Stimulated activated naive CD4-positive, alpha-beta T cell (primary cell): ENCODE measurements at places on chromosomes 13 and 19.
A peak's percentile ranks its signal among the peaks of the same experiment; 100 is the strongest.

GRCh38 chr13:81017513-81018152, 676.7 kb upstream of the SPRY2 start:
- no peak for DNase-seq

GRCh38 chr13:113275387-113275786, 21.7 kb upstream of the LAMP1 start:
- peak; percentile 56 for DNase-seq

DNA sequence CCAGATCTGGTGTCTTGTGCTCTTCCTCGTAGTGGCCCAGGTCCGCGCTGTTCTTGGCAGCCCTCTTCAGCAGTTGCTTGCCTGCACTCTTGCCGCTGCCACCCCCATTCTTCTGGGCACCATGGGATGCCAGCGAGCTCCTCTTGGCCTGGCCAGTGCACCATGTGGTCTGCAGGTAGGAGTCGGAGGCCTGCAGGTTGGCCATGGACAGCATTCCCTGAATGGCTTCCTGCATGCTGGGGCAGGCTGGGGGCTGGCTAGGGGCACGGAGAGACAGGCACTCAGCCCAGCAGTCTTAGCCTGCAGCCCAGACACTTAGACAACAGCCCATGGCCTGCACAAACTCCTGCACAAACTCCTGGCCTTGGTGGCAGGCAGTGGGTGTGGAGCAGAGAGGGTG, 234.9 kb downstream of the TUBA3C start:
- no peak for DNase-seq

DNA sequence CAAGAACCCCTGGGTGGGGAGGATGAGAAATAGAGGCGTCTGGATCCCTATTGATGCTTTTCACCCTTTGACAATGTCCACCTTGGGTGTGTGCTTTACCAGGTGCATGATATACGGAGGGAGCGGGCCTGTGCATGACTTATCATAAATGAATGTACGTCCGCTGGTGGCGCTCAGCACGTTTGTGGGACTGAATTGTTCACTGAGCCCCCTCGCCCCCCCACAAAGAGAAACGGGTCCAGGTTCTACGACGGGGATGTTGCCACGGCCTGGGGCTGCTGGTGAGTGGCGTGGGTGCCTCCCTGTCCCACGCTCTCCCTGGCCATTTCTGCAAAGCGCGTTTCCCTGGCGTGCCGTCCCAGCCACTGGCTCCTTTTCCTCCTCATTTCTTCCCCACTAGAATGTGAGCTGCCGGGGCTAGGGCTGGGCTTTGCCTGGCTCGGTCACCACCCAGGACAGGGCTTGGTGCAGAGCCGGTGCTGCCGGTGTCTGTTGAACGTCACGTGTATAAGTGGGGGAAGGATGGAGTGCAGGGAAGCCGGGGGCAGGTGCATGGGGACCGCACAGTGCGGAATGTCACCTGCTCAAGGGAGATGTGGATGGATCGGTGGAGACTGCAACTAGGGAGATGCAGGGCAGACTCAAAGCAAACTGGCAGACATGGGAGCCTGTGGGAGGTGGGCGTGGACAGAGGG, 21.6 kb downstream of the LRRC4B start:
- no peak for DNase-seq

- no peak for DNase-seq
Observed at GRCh38 chr13:40812102-40812501, 22.7 kb downstream of the SLC25A15 start.

GRCh38 chr19:48415395-48415794, 21.9 kb downstream of the GRIN2D start:
- DNase-seq, result peak; percentile 78

DNA sequence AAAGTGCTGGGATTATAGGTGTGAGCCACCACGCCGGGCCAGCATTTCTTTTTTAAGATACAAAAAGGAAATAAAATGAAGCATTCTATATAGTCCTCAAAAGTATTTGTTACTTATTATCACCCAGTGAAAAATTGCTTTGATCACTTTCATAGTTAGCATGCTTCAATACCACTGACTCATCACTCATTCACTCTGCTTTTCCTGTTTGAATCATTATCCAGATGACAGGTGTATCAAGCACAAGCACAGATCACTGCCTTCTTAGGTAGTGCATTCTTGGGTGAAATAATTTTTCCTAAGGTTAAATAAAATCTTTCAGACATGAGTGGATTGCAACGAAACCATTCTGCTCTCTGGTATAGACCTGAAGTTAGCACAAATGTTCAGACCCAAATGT, 35.8 kb upstream of the SPART start:
- no peak for DNase-seq

DNA sequence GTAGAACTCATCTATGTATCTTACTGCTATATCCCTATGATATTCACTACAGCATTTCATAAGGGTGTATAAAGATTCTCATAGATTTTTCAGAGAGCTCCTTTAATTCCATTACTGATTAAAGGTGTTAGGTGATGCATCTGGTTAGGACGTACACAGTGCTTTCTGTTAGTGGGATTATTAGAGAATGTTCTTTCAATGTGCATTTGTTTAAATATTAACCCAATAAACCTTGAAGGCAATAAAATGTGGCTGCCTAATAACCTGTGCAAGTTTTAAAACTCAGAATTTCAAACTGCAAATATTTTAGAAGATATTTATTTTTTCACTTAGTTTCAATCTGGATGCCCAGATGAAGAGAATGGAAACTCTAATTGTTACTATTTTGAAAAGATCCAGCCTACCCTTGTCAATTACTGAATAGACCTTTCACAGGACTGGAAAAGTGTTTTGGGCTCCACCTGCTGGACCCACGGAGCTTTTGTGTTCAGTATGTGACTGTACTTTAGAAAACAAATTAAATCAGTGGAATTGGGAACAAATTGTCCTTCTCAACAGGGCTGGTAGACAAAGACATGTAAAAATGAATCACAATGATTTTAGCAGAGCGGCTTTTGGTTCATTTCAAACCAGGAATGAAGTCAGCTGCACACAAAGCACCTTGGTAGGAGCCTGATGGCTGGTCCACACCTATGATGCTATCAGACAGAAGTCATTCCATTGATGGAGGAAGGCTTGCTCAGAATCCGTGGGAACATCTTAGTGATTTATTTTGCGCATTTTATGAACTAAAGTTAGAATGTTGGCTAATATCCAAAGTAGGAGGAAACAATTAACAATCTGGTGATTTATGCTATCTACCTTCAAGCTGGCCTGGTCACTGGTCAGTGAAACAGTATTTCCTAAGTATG, 89.4 kb upstream of the RAP2A start:
- no peak for DNase-seq

DNA sequence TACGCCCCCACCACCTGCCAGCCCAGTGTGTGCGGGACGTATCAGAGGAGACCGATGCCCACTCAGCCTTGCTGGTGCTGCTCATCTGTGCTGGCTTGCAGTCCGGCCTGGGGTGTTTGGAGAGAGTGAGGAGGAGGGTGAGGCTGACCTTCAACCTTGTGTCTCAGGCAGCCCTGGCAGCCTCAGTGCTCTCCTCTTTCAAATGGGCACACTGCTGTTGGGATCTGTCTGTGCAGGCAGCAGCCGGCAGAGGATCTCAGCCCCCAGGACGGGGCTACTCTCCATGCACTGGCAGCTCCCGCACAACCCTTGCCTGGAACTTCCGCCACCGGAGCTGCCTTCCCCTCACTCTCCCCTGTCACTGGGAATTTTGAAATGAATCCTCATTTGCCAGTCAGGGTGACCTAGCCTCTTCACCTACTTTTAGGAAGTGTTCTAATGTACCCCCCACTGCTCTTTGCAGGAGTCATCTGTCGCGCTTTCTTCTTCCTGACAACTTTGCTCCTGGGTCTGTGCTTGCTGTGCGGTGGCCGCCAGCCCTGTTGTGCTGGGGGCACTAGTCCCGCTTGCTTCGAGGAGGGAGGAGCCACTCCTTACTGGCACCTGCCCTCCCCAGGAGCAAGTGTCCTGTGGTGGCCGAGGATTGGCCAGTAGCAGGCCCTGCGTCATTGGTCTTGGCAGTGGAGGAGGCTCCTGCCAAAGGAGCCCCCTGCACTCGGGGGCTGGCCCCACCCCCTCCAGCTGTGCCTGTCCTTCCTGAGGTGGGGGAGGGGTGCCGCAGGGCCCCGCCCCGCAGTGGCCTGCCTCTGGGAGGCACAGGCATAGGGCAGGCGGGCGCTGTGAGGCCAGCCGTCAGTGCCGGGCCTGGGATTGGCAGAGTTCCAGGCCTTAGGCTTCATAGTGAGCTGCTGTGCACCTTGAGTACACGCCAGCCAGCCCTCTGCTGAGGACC, 53.4 kb downstream of the TSSK6 start:
- peak; percentile 39 for DNase-seq

- no peak for DNase-seq
Observed at GRCh38 chr13:28532388-28533124, 37.6 kb upstream of the FLT1 start.

- DNase-seq, result no peak
Observed at GRCh38 chr19:30312582-30313352, 59.4 kb upstream of the ZNF536 start.

GRCh38 chr19:51139299-51140014, 2.6 kb upstream of the SIGLEC7 start:
- no peak for DNase-seq

DNA sequence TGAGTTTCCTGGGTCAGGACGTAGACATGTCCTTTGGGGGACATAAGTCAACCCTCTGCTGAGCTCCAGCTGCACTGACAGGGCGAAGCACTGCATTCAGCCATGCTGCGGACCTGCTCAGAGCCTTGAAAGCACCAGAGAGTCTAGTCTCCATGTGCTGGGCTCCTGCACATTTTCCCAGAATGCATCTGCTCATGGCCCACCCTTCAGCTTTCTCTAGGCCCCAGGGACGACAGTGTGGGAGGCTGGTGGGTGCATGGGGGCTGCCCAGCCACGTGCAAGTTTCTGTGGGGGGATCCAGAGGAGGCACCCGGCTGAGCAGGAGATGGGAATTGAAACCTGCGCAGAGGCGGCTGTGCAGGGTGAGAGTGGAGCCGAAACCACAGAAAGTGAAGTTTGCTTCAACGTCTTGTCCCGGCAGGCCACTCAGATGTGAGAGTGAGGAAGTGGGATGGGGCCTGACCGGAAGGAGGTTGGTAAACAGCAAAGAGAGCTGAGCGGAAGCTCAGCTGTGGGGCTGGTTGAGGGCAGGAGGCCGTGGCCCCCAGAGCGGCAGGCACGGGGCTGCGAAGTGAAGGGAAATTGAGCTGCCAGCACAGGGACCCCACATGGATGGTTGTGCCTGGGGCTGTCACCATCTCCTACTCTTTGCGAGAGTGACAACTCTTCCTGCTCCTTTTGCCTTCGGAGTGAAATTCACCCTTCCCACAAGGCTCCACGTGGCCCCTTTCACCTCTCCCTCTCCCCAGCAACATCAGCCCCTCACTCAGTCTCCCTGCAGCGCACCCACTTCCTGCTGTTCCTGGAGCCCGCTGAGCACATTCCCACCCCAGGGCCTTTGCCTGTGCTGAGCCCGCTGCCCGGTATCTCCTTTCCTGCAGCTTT, 11.8 kb downstream of the PGLS start:
- DNase-seq, result peak; percentile 2

GRCh38 chr19:4911786-4912672, 2.7 kb downstream of the UHRF1 start:
- DNase-seq, result peak; percentile 60

- DNase-seq, result no peak
Observed at GRCh38 chr19:14830702-14831101, 4.3 kb downstream of the OR7A5 start.

GRCh38 chr13:96052656-96053002, 572 bp downstream of the UGGT2 start:
- no peak for DNase-seq

DNA sequence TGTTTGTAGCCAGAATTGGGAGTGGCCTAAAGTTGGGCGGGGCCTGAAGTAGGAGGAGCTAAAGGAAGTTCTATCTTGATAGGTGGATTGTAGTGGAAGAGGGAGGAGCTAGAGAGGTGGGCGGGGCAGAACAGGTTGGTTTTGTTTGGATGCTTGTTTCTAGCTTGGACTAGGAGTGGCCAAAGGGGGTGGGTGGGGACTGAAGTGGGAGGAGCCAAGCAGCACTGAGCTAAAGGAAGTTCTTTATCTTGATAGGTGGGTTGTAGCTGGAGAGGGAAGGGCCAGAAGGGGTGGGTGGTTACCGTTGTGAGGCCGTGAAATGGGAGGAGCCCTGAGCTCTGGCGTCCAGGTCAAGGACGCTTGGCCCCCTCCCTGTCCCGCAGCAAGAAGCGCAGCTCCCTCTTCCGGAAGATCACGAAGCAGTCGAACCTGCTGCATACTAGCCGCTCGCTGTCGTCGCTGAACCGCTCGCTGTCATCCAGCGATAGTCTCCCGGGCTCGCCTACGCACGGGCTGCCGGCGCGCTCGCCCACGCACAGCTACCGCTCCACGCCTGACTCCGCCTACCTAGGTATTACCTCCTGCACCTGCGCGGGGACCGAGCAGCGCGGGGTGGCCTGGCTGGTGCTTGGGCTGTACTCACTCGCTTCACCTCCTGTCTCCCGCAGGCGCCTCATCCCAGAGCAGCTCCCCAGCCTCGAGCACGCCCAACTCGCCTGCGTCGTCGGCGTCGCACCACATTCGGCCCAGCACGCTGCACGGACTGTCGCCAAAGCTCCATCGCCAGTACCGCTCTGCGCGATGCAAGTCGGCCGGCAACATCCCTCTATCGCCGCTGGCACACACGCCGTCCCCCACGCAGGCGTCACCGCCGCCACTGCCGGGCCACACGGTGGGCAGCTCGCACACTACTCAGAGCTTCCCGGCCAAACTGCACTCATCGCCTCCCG, 8.0 kb downstream of the DNASE2 start:
- DNase-seq, result peak; percentile 43

DNA sequence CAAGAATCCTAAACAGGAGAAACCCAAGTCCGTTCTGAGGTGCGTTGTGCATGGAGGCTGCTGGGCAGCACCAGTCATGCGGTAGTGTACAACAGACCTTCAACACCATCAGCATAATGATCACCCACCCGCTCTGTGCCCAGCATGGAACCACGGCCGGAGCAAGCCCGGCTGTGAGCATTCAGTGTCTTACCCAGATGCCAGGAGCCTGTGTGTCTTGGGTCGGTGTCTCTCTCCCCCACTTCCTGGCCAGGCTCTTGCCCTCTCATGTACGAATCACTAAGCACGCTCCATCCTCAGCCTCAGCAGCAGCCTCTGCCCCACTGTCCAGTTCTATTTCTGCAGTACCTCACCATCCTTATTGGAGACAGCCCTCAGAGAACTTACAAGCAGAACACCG, 231.6 kb upstream of the IRS2 start:
- no peak for DNase-seq

DNA sequence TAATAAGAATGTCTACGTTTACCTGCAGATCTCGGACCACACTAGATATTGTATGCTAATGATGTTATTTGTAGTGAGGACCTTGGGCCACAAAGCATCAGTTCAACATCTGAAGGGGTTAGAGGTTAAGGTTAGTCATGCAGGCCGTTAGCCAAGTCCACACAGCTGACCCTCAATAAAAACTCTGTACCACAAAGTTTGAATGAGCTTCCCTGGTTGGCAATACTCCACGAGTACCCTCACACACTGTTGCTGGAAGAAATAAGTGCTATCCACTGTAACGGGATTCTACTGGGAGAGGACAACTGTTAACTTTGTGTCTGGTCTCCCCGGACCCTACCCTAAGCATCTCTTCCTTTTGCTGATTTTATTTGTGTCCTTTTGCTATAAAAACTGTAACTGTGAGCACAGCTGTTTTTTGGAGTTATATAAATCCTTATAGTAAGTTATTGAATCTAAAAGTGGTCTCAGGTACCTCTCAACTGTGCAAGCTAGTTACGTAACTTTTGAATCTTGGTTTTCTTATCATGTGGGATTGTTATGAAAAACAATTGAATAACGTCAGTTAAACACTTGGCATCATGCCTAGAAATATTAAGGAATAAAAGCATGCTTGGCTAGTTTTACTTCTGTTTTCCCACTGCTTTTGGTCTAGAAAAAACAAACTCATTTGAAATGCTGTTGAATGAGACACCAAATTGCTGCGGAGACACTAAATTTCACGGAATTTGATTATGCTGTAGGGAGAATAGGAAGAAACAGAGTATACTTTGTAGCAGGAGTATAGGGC, 181.5 kb downstream of the DNAJC3 start:
- DNase-seq, result no peak
